ENCODE measurements at places on chromosomes 11 and 22.

GRCh38 chr11:34225091-34225490 lies 119.7 kb downstream of the NAT10 start:
- no peak for DNase-seq

- no peak for DNase-seq
These were observed 29.4 kb upstream of the SORL1 start for GRCh38 chr11:121422675-121423074.

DNA sequence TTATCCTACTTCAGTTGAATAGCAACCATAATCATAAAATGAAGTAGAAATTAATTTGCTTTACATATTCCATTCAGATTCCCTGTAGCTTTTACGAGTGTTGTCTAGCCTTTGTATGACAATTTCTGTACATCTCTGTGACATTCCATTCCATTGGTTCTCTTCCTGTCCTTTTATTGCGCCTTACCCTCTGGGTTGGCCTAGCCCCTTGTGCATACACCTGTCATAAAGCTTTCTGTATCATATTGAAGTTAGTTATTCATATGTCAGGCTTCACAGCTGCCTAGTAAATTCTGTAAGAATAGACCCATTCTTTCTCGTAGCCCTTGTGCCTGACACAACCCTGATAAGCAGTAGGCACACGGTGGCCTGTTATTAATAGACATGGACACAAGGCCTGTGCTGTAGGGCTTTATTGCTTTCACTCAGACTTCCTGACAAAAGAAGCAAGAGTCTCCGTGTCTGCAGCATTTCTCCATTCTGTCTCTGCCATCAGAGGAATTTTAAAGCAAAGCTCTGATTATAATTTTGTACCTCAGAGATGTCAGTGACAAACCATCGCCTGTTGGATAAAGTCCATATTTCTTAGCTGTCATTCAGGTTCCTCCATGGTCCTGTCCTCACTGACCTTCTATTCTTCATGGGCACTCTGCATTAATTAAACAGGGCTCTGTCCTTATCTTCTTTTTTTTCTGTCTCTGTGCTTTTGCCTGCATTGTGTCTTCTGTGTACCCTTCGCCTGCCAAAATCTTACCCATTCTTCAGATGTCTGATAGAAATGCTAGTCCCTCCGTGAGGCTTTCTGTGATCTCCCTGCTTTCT lies 49.4 kb downstream of the BID start:
- no peak for DNase-seq

DNA sequence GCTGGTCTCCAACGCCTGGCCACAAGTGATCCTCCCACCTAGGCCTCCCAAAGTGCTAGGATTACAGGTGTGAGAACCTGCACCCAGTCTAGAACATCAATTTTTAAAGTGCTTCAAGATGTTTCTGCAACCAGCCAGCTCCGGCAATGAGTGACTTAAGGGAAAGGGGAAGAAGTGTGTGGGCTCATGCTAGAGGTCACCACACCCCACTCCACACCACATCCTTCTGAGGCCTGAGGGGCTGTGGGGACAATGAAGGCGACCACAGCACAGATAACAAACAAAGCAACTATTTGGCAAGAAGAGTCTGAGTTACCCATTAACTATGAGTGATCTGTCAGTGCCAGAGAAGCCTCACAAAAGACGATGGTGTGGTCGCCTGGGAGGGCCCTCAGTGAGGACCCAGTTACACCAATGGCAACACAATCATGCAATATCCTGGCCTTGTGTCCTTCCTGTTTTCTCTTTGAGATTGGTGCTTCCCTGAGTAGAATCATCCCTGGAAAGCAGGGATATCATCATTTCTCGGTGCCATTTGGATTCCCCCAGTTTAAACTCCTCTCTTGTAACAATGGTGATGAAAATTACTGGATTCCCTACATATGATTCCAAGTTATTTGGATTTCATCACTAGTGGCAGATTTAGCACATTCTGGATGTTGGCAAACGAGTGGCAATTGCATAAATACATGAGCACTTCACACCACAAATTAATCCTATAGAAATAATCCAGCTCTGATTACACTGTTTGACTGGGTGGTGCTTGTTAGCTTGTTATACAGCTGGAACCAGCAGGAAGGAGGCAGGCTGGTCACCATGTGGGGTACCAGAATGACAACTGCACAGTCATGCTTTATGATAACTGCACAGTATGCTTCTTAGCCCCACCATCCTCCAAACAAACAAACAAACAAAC lies 18.4 kb downstream of the ABTB2 start:
- DNase-seq, result no peak

GRCh38 chr11:31798554-31799434 lies 12.3 kb downstream of the PAX6 start:
- DNase-seq, result peak; percentile 49

- peak; percentile 70 for DNase-seq
These were observed 213.1 kb downstream of the INSC start for GRCh38 chr11:15327786-15328231.

DNA sequence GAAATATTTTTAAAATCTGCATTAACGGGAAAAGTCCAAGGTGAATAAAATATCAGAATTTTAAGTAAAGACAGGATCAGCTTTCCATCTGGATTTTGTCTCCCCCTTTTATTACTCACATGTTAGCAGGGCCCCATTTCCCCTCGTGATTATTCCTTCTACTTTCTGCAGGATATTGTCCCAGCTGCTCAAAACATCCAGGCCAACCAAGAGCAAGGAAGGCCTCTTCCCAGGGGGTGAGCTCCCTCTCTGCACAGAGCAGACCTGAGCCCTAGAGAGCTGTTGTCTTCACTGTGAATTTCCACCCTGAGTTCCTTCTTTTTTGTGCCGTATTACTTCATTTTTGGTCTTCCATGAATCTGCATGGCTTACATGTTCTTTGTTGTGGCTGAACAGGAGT lies 3.7 kb upstream of the TMPRSS13 start:
- no peak for DNase-seq

- no peak for DNase-seq
These were observed 286.7 kb upstream of the CCDC90B start for GRCh38 chr11:83572581-83573496.

DNA sequence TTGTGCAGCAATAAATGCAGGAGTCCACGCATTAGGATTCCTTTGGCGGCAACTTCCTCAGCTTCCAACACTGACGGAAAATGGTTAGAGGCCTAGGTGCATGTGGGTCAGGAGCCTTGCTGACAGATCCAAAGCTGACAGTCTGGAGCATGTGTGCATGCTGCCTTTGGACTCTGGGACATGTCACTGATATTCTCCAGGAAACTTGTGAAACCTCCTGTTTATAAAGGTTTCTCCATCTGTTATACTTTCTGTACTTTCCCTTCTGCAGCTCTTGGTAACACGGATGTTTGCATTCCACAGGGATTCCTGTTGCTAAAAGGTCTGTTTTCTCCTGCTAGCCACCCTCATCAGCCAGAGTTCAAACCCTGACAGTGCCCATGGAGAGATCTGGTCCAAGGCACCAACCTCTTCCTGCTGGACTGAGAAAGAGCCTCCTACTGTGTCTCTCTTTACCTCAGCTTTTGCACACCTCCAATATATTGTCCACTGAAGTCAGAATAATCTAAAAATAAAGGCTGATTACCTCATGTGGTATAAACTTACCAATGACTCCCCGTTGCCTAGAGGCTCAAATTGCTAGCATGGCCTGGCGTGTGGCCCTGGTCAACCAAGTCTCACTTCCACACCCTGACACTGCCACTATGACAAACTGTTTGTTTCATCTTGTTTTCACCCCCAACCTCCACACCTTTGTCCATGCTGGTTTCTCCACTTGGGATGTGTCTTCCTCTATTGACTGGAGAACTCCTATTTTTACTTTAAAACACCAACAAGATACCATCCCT lies 31.1 kb upstream of the LYVE1 start:
- DNase-seq, result no peak

- no peak for DNase-seq
These were observed 910.4 kb downstream of the METTL15 start for GRCh38 chr11:29018631-29019030.

DNA sequence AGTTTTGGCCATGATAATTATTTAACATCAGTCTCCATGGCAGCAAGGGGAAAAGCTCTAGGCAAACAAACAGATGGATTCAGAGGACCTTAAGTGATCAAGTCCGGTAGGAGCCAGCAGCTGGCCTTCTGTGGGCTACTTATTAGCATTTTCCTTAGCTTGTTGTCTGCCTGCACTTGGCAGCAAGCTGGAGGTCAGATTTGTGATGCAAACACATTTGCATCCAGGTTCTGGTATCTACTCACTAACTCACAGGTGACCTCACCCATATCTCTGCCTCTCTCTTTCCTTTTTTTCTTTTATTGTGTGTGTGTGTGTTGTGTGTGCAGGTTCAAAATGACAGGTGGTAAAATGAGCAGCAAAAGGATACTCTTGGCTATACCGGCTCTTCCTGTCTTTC lies 32.3 kb downstream of the ARHGAP42 start:
- DNase-seq, result no peak

DNA sequence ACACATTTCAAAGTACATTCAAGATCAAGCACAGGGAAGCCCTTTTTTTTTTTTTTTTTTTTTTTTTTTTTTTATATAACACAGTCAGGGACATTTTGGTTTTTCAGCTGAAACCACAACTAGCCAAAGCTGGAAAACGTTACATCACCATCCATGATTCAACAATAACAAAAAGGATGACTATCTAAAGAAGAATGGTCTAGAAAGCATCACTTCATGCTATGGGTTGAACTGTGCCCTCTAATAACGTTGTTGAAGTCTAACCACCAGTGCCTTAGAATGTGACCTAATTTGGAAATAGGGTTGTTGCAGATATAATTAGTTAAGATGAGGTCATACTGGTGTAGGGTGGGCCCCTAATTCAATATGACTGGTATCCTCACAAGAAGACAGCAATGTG lies 46.6 kb downstream of the MTMR2 start:
- DNase-seq, result no peak

DNA sequence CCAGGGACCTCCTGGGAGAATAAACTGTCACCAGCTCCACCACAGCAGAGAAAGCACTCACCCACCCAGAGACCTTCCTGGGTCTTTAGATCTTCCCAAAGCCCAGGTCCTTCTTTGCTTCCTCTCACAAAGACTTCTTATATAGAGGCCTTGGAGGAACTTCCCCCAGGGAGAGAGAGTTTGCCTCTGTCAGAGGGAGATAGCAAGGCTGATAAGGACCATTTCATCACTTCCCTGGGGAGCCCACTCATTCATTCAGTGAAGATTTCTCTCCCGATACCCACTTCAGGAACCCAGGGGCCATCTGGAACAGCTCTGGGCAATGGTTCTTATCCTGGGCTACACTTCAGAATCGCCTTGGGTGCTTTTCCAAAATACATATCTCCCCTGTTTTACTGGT lies at the start of gene PRG2:
Gene PRG2 (minus strand): TSS at position 116 of the 400 bp plus-strand sequence. CDS start 706 bp downstream, outside the sequence.
- no peak for DNase-seq

DNA sequence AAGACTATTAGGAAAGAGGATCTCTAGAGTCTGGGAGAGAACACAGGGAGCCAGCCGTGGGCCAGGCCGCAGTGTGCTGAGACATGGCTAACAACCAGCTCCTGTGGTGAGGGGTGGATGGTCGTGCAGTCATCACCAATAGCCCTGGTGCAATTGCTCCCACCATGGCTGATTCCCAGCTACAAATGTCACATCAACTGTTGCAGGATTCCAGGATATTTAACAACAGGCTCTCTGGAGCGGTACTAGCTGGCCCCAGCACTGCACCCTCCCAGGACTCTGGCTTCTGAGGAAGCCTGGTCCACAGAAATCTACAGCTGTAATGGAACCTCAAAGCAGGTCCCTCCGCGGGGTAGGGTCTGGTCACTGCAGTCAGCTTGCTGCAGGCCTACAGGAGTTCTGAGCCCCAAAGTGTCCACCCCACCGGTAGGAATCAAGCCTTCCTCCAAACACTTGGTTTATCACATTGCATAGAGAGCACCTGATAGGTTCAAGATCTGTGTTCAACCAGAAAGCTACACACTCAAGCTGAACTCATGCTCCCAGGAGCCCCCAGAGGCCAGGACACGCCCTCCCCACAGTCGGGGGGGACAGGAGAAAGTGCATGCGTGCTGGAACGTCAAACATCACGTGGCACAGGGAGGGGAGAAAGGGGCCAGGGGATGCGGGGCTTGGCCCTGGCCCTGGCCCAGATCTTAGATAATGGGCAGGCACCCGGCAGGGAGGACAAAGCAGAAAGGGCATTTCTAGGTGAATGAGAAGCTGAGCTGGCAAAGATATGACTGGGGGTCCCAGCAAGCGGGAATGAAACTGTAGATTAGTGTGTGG lies 609.0 kb downstream of the TBC1D22A start:
- DNase-seq, result no peak

DNA sequence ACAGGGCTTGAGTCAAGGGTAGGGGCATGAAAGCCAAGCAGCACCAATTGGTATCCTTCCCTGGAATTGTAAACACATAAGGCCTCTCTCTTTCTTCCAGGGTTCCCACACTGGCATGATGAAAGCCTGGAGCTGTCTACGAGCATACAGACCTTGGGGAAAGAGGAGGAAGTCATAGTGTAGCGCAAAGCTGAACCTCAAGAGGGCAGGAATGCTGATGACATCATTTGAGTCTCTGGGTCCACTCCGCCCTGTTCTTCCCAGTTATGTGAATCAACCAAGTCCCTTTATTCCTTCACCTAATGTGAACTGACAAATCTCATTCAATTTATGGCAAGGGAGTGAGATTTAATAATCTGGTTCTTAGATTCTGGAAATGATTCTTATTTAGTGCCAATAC lies 266.4 kb upstream of the NCAM1 start:
- DNase-seq, result no peak

- no peak for DNase-seq
These were observed 1.0 kb upstream of the FKBP2 start for GRCh38 chr11:64239662-64240434.

- no peak for DNase-seq
These were observed 85.1 kb downstream of the NECTIN1 start for GRCh38 chr11:119643876-119644225.

DNA sequence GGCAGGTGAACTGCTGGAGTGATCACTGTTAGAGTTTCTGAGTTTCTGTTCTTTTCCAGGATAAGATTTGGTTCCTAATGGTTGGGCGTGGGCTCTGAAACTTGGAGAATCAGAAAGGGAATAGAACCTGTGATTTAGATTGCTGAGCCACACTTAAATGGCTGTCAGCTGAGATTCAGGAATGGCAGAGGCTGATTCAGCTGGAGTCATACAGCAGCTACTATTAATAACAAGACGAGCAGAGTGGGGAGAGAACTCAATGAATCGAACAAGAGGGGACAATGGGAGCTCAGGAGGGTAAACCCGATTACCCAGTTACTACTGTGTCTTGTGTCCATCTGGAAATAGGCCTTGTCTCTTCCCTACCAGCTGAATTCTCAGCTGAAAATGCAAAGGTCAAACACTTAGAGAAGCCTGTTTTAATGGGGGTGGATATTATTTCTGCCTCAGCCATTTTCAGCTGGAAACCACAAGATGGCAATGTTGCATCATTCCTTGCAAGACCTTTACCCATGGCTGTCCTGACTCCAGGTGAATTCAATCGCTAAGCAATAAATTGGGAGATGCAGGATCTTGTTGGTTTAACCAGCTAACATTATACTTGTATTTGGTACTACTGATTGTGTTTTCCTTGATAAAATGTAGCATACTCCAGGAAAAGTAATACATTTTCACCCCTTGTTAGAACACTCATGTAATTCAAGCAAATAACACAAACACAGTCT lies 104.5 kb upstream of the RAG2 start:
- no peak for DNase-seq

GRCh38 chr22:50222508-50222907 lies 21.7 kb downstream of the SELENOO start:
- DNase-seq, result no peak

- no peak for DNase-seq
These were observed 55.9 kb downstream of the BTG4 start for GRCh38 chr11:111456086-111456858.
